Glutamatergic neuron (in vitro differentiated cells): ENCODE measurements at places on chromosomes 6 and 20.
A peak's percentile ranks its signal among the peaks of the same experiment; 100 is the strongest.

- no peak for DNase-seq
Observed at GRCh38 chr6:71400852-71401251, 112.2 kb downstream of the OGFRL1 start.

DNA sequence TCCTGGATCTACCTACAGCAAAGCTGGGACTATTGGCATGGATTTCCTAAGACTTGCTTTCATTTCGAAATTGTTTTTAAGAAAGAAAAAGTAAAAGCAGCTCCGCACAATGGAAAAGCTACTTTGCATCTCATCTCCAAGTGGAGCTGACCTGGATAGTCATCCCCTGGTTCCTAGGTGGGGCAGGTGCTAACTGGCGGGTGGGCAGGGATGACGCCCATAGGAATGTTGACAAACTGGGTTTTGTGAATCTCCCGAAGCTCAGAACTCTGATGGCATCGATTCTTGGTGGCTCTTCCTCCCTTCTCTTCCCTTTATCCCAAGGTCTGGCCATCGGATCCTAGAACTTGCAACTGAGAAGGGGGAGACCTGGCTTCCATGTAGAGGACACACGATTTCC, 12.4 kb upstream of the EZR start:
- no peak for DNase-seq

DNA sequence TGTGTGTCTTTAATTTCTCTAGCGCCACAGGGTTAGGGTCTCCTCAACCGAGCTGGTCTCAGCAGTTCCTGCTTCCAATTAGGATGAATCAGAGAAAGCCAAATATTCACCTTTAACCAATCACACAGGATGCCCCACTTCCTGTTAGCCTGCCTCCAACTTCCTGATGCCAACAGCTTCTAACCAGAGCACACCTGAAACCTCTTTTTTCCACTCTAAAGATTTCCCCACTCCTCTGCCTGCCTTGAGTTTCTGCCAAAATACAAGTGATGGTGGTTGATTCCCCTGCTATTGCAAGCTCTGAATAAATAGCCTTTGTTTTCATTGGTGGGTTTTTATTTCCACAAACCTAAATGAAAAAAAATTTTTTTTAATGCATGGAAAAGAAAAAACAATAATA, 144.7 kb upstream of the UST start:
- no peak for DNase-seq

GRCh38 chr6:124164343-124164742, 360.7 kb downstream of the NKAIN2 start:
- DNase-seq: no peak

- DNase-seq: no peak
Observed at GRCh38 chr6:144234935-144235334, 50.2 kb upstream of the UTRN start.

GRCh38 chr6:124203812-124204167, 400.1 kb downstream of the NKAIN2 start:
- DNase-seq: no peak

- no peak for DNase-seq
Observed at GRCh38 chr20:35743693-35744491, 1.8 kb upstream of the RBM39 start.

- no peak for DNase-seq
Observed at GRCh38 chr6:91181416-91181815, 594.5 kb upstream of the MAP3K7 start.

DNA sequence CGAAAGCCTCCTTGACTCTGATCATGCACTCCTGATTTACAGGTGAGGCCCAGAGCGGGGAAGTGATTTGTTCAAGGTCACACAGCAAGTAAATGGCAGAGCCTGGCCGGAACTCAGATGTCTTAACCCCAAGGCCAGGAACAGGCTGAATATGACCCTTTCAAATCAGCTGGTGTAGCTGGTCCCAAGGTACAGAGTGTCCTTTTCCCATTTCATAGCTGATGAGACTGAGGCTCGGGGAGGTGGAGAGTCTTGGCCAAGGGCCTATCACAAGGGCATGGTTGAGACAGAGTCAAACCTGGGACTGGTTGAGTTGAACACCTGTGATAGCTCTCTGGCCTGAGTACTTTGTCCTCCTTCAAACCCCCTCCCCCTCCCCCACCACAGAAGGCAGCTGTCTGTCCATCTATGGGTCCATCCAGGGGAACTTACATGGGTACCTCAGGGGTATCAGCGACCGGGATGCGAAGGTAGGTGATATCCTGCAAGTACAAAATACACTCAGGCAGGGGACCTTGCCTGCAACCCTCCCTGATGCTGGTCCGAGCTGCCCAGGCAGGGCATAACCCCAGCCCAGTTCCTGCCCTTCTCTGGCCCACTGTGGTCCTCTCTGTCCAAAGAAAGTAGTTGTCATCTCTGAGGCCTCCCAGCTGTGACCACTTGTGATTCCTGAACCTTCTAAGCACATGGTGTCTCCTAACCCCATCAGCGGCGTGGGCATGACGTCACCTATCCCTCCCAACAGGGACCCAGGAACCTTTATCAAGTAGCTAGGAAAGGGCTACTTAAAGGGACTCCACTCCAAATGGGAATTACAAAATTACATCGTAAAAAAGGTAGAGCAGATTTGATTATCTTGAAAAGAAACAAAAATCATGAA, 5.6 kb downstream of the DUSP15 start:
- peak; percentile 30 for DNase-seq

DNA sequence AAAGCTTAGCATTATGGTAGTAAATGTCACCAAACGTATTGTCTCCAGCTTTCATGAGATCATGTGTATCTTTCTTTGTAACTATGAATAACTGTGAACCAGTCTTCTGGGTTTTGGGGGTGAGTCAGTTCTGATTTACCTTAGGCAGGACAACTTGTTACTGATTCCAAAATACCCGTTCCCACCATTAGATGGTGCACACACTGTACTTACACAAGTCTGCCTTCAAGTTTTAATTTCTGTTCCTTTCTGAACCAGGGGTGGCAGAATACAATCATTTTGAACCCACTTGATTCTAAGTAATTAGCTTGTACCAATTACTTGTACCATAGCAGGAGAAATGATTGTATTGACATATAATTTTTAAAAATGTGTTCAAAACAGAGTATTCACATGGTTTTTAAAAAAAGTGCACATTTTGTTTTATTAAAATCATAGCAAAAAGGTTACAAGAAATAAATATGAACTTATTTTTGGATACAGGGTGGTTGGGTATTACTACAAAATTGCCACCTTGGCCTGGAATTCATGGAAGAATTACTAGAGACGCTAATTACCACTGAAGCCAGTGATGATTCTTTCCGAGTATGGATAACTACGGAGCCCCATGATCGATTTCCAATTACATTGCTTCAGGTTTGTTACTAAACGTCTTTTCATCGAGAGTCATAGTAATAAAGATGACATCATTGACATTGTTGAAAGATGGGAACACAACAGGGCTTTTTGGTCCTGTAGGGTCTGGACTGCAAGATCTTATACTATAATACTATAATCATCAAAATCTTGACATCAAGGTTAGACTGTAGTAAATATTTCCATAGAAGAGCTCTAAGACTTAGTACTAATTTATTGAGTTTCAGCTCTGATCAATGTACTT, 75.2 kb upstream of the GLP1R start:
- no peak for DNase-seq

DNA sequence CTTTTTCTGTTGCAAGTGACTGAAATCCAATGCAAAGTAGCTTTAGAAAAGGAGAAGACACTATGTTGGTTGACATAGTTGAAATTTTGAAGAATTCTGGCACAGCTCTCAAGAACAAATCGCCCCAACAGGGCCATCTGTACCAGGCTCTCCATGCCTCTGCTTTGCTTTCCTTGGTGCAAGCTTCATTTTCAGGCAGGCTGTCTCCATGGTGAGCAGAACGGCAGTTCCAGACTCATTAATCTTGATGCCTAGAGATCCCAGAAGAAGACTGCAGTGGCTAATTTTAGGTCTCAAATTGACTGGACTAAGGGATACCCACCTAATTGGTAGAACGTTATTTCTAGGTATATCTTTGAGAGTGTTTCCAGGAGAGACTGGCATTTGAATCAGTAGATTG, 950.7 kb upstream of the FLRT3 start:
- DNase-seq: no peak

DNA sequence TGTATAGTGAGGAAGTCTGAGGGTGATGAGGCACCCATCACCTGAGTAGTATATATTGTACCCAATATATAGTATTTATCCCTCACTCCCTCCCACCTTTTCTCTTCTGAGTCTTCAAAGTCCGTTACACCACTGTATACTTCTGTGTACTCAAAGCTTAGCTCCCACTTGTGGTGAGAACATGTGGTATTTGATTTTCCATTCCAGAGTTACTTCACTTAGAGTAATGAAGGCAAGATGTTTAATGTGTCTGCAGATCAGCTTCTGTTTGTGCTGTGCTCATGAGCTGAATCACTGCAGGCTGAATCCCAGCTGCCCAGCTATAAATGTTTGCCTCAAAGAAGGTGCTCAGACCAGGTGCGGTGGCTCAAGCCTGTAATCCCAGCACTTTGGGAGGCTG, 139.3 kb upstream of the FOXA2 start:
- DNase-seq: no peak

GRCh38 chr20:45919542-45920399, 7.8 kb upstream of the PLTP start:
- DNase-seq: no peak
